KG1 (cell line): ENCODE measurements at places on chromosomes 3 and 15.

DNA sequence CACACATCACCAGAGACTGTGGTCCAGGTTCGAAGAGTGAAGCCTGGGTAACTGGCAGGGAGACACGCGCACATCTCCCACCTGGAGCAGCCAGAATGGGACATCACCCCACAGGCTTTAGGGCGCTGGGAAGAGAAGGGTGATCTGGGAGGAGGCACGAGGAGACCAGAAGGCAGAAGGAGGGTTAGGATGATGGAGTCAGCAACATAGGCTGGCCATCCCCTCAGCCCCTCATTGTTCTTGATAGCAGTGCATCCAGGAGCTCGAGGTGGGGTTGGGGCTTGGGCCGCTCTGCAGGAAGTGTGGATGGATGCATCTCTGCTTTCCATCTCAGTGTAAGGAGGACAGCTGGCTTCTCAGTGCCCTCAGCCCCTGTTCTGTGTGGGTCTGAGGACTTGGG is 15.2 kb downstream of the PLA2G4F start:
- no peak for DNase-seq

DNA sequence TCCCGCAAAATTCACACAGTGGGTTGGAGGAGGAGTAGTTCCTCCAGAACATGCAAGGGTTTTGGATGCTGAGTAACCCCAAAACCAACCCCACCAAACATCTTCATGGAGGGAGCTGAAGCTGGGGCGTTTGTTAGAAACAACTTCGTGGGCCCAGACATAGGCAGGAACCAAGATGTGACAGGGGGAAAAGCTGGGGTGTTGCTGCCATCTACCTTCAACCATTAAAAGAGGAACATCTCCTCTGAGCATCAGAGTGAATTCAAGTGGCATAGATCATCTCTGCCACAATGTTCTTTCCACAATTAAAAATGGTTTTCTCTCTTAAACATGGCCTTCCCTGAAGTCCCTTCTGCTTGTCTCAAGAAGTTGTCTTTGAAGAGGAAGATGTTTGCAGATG is 20.5 kb downstream of the SIDT1 start:
- DNase-seq = no peak

DNA sequence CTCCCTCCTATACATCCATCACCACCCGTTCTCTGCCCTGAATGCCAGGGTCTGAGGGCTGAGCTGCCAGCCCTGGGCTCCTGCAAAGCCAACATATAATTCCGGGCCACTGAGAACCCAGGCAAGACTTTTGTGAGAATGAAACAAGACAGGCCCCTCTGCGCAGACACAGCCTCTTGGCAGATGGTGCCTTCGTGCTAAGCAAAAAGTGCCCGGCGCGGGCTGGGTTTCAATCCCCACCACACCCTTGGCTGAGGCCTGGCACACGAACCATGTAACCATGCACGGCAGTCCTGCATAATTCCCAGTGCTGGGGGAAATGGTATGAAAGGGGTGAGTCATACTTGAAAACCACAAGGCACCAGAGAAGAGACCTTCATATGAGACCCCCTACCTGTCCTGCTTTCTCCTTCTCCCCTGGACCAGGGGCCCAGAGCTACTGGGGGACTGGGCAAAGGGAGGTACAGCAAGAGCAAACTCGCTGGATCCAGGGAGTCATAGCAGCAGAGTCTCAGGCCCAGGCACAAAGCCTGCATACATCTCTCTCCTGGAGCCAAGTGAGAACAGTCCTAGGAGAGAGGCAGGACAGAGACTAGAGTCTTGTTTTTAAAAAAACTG is 26.1 kb upstream of the LOXL1 start:
- DNase-seq = no peak

GRCh38 chr3:181316482-181316881 is 326.9 kb upstream of the DNAJC19 start:
- no peak for DNase-seq

GRCh38 chr15:51093839-51094605 is 684 bp downstream of the TNFAIP8L3 start:
- DNase-seq = no peak

GRCh38 chr15:39058351-39059131 is 493.9 kb upstream of the RASGRP1 start:
- no peak for DNase-seq

DNA sequence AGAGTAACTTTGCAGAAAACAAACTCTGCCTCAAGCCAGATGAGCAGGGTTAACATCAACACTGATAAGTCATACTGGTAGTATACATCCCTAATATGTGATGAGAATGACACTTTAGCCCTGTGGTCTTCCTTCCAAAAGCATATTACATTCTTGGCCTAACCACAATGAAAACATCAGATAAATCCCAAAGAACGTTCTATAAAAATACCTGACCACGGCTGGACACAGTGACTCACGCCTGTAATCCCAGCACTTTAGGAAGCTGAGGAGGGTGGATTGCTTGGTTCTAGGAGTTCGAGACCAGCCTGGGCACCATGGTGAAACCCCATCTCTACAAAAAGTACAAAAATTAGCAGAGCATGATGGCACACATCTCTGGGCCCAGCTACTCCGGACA is 4.7 kb downstream of the TMCC1 start:
- DNase-seq = no peak

DNA sequence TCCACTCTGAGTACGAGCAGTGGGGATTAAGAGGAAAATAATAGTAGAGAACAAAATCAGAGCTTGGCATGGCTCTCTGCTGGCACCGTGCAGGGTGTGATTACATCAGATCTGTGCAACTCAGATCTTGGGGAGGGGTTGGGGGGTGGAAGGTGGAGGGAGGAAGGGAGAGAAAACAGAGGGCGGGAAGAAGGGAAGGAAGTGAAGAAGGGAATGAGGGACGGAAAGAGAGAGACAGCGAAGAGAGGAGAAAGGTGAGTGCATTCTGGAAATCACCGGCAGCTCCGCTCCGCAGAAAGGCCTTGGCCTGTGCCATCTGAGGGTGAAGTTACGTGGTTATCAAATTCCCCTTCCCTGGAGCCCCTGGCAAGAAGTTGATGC is 31.0 kb upstream of the ADAMTS17 start:
- no peak for DNase-seq

DNA sequence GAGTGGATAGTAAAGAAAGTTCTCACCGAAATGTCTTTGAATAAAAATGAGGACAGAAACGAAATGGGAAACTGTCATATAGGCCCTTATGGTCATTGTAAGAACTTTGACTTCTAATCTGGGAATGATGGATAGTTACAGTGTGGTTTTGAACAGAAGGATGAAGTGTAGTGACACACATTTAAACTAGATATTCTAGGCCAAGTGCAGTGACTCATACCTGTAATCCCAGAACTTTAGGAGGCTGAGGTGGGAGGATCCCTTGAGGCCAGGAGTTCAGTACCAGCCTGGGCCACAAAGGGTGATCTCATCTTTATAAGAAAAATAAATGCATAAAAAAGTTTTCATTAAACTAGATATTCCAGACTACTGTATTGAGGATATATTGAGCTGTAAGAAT is 452.8 kb downstream of the ROBO1 start:
- no peak for DNase-seq

DNA sequence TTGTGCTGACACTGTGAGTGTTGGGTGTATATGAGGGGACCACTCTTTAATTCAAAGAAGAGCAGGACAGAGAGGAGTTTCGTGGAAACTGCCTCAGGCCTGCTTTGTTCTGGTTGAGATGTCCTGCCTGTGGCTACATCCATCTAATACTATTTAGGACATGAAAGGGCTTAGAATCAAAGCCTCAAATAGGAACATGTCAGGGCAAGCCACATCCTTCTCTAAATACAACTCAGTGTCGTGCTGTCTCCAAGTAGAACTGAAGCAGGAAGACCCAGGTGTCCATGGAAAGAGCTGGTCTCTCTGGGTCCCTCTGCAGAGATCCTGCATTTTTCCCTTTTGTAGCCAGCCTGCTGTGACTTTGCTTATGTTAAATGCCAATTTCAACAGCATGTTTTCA is 156.2 kb upstream of the UMPS start:
- DNase-seq = no peak

- no peak for DNase-seq
These were observed 57.7 kb upstream of the RASGRP1 start for GRCh38 chr15:38622304-38622703.

GRCh38 chr3:124142389-124142970 is 150.6 kb upstream of the ROPN1 start:
- DNase-seq = no peak

- no peak for DNase-seq
These were observed at the start of gene CPEB1 for GRCh38 chr15:82647045-82647834. CPEB1 (minus strand) TSS chr15:82647363; CDS start chr15:82628459, 18,904 bp downstream.

DNA sequence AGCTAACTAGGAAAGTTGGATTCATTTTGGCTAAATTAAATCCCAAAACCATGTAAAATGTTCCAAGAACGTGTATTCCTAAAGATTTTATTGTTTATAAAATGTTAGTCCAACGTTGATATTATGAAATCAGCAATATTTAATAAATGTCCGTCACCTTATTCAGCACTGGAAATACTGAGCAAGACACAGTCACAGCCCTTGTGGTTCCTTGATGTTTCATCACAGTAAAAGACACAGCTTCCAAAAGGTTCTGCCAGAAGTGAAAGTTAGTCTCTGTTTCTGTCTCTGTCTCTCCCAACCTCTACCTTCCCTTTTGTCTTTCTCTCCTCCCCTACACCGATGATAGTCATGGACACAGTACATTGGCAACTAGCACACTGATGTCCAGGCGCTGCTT is 82.2 kb upstream of the BOC start:
- DNase-seq = no peak

GRCh38 chr3:54069961-54070360 is 52.4 kb upstream of the CACNA2D3 start:
- no peak for DNase-seq

- DNase-seq = no peak
These were observed 327.9 kb upstream of the EPHA3 start for GRCh38 chr3:88779482-88779881.

GRCh38 chr3:129947538-129948240 is 26.8 kb upstream of the TRH start:
- no peak for DNase-seq

GRCh38 chr3:119891944-119892721 is 110.2 kb downstream of the NR1I2 start:
- no peak for DNase-seq

DNA sequence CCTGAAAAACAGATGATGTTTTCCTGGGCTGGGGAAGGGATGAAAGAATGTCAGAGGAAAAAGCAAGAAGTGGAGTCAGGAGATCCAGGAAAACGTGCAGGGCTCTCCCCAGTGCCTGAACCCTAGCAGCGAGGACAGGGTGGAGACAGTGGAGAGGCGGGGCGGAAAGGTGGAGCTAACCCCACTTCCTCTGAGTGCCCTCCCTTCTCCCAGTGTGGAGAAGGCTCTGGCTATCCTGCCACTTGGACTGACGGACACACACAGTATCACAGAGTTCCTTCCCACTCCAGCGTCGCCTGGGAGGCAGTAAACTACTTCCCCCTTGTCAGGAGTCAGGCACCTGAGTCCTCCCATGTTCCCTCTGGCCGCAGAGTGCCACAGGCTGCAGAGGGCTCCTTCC is 125.3 kb upstream of the CHRNA7 start:
- no peak for DNase-seq

DNA sequence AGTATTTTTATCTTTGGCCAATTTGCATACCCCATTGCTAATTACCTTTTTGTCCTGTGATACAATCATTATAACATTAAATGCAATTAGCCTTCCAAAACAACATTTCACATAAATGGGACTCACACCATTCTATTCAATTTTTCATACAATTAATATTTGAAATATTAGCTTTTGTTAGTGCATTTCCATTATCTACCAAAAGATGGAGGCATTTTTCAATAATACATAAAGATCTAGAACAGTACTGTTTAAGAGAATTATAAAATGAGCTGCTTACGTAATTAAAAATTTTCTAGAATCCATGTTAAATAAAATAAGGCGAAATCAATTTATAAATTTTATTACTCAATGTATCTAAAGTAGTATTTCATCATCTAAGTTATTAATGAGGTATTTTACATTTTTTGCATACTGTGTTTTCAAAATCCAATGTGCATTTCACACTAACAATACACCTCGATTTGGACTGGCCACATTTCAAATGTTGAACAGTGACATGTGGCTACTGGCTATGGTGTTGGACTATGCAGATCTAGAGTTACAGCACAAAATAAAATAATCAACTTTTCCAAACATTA is 74.3 kb downstream of the TJP1 start:
- no peak for DNase-seq

- no peak for DNase-seq
These were observed 76.4 kb downstream of the DUT start for GRCh38 chr15:48407646-48408045.

DNA sequence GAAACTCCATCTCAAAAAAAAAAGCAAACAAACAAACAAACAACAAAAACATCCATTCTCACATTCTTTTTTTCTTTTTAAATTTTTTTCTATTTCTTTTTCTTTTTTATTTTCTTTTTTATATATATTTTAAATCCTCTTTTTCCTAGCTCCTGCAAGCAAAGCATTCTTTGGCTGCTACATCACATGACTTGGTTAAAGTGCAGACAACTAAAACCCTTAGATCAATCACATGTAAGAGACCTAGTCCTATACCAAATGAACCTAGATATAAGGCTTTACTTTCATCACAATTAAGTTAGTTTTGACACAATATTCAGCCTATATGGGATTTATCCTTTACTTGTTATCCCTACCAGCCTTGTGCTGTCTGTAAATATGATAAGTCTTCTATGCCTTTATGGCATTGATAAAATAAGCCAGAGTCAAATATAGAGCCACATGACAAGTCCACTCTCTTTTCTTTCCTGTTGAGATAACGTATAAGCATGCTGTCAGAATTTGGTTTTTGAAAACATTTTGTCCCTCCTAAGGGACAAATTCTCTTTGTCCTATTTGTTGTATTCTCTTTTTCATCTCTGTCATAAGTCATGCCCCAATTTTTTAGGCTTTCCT is 11.3 kb downstream of the UBR1 start:
- no peak for DNase-seq

- no peak for DNase-seq
These were observed 443 bp upstream of the NR2F2 start for GRCh38 chr15:96330064-96330449.

DNA sequence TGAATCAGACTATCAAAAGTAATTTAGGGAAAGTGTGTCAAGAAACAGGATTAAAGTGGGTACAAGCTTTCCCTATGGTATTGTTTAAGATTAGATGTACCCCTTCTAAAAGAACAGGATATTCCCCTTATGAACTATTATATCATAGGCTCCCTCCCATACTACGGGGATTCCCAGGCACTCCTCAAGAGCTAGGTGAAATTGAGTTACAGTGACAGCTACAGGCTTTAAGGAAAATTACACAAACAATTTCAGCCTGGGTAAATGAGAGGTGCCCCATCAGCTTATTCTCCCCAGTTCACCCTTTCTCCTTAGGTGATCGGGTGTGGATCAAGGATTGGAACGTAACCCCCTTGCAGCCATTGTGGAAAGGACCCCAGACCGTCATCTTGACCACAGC is 240.8 kb upstream of the CNTN6 start:
- DNase-seq = no peak

- no peak for DNase-seq
These were observed 39.7 kb upstream of the AADAC start for GRCh38 chr3:151774235-151774634.

DNA sequence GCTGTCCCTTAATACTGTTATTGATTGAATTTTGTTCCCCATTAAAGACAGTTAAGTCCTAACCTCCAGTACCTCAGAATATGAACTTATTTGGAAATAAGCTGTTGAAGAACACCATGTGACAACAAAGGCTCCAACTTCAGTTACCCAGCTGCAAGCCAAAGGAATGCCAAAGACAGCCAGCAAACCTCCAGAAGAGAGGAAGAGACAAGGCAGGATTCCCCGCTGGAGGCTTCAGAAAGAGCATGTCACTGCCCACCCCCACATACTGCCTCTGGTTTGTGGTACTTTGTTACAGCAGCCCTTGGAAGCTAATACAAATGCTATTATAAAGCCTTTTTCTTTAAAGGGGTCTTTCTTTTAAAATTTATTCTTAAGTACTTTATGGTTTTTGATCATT is 18.4 kb upstream of the NEK10 start:
- no peak for DNase-seq
